ENCODE measurements at places on chromosomes 1 and 21.
A peak's percentile ranks its signal among the peaks of the same experiment; 100 is the strongest.

- DNase-seq, result no peak
Measured at GRCh38 chr1:3119725-3120124, 50.7 kb downstream of the PRDM16 start.

GRCh38 chr1:50527249-50527986, 104.2 kb upstream of the DMRTA2 start:
- DNase-seq, result no peak

- no peak for DNase-seq
Measured at GRCh38 chr21:45226540-45227326, 61.0 kb downstream of the POFUT2 start.

- no peak for DNase-seq
Measured at GRCh38 chr1:155126556-155127104, 1.0 kb upstream of the EFNA1 start.

- DNase-seq, result no peak
Measured at GRCh38 chr1:8822373-8823294, 5.2 kb upstream of the RERE start.

DNA sequence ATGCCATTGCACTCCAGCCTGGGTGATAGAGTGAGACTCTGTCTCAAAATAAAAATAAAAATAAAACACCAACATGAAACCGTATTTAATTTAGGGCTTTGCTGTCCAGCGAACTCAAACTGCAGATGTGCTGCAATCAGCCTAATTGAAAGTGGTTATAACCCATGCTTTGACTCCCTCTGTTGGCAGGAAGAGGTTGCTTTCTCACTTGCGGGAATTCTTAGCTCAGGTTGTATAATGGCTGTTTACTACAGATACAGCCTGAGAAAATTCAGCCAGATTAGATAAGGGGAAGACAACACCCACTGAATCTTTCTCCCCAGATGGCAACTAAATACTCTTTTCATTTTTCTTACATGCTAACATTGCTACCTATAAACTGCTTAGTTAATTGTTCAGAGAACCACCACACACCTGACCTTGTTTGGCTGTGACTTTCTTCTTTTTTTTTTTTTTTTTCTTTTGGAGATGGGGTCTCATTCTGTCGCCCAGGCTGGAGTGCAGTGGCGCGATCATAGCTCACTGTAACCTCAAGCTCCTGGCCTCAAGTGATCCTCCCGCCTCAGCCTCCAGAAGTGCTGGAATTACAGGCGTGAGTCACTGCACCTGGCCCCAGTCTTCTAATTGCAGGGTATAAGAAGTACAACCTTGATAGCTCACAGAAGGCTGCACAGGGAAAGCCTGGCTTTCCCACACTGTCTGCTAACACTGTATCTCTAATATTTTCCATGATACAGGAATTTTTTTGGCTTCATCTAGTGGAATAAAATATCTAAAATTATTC, 34.6 kb downstream of the DNTTIP2 start:
- peak; percentile 76 for DNase-seq

- DNase-seq, result no peak
Measured at GRCh38 chr1:21618561-21619374, 50.4 kb downstream of the RAP1GAP start.

DNA sequence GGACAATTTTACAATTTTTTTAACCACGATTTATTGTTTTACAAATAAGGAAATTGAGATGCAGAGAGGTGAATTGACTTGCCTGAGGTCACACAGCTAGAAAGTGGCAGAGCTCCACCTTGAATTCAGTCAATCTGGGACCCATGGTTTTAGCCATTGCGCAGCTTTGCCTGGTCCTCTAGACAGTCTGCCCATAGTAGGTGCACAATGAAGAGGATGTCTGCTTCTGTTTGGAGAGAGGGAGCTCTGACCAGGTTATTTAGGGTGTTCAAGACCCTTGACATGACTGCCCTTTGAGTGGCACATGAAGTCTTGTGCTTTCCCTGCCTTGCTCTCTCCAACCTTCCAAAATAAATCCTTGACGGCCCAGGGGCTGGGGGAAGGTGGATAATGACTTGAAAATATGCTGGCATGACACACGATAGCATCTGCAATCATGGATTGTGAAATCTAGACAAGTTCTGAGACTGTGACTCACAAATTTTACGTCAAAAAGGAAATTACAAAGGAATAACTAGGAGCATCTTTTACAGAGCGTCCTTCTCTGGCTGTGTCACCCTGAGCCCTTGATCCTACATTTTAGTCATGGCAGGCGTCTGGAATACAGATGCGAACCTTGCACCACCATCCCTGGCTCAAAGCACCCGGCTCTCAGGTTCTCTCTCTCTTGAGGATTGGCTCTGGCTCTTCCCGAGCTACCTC, 26.2 kb upstream of the ID3 start:
- DNase-seq, result no peak

GRCh38 chr1:3504822-3505153, 50.3 kb downstream of the ARHGEF16 start:
- DNase-seq, result no peak

- DNase-seq, result no peak
Measured at GRCh38 chr1:109618661-109619575, 498 bp downstream of the GNAT2 start.

- DNase-seq, result no peak
Measured at GRCh38 chr21:14603202-14603601, 57.1 kb upstream of the SAMSN1 start.

GRCh38 chr1:116185161-116185701, 74.0 kb downstream of the MAB21L3 start:
- no peak for DNase-seq

DNA sequence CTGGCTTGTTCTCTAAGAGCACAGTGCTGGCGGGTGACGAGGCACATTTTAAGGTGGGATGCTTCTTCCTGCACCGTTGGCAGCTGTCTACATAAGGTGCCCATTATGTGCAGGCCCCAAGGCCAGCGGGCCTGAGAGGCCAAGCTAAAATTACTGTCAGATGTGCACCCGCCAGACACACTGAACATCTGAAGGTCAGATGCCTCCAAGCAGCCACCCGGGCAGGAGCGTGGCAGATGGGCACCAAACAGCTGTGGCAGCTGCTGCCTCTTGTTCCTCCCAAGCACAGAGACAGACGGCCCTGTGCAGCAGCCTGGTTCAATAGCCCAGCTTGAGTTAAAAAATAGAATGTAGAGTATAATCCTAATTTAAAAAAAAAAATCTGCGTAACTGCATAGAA, 211.9 kb upstream of the EDN2 start:
- no peak for DNase-seq

DNA sequence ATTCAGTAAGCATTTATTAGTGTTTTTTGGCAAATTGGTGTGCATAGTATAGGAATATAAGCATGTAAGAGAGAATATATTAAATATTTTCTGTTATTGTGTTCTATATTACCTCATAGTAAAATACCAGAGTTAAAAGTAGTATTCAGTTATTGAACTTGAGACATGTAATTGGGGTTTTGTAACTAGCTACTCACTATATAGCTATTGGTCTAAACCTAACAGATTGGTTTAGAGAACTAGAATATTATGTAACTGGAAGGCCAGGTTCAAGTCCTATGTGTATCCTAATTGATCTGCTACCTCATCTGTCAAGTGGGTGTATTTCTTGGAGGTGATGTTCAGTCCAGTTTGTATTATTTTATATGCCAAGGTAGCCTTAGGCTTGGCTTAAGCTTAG, 26.3 kb downstream of the CLIC4 start:
- DNase-seq, result no peak

- no peak for DNase-seq
Measured at GRCh38 chr1:155007251-155007828, 4.7 kb downstream of the ZBTB7B start.

GRCh38 chr1:168079761-168080160, 57.0 kb downstream of the GPR161 start:
- no peak for DNase-seq

- no peak for DNase-seq
Measured at GRCh38 chr1:98323906-98324358, 337.6 kb upstream of the SNX7 start.

DNA sequence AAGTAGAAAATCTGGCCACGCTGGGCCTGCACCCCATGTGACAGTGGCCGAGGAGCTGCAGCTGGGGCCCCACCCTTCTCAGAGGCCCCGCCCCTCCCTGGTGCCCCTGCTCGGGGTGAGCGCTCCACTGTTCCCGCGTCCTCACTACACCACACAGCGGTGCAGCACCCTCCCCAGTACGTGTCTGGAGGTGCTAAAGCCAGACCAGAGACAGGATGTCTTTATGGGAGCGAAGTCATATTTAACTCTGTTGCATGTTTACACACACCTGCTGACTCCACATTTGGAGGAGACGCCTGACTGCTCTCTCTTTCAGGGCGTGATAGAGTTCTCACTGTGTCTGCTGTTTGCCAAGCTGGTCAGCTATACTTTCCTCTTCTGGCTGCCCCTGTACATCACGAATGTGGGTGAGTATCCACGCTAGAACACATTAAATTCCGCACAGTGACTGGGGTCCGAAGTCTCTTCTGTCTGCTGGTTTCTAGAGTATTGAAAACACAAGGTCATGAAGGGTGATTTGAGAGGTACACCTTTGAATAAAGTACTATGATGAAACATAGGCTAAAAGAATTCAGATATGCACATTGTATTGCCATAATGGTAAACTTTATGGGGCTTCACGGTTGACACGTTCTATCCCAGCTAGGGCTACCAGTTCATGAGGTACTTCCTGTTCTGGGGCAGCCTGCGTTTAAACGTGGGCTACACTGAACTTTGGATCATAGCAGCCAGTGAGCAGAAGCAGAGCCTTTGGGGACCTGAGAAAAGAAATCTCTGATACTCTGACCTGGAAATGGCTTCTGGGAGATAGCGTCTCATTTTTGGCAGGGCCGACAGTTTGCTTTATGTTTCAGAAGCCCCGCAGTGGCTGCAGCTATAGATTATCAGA, 48.4 kb downstream of the SLC37A1 start:
- no peak for DNase-seq

GRCh38 chr1:228827019-228827418, 91.7 kb downstream of the RHOU start:
- DNase-seq, result no peak

GRCh38 chr1:24998563-24999245, 68.6 kb upstream of the RUNX3 start:
- DNase-seq, result no peak

GRCh38 chr1:159318784-159319551, 16.8 kb downstream of the FCER1A start:
- no peak for DNase-seq

- DNase-seq, result no peak
Measured at GRCh38 chr1:216119600-216119999, 303.6 kb downstream of the USH2A start.
